ENCODE measurements at places on chromosomes 3 and 15.

GRCh38 chr3:108096532-108097321 lies 5.9 kb upstream of the CD47 start:
- DNase-seq = no peak
- no peaks in the 10 kb centered on the region for H3K4me1 ChIP-seq
- H3K4me3 ChIP-seq = no peak overlapping the region
- H3K27ac ChIP-seq = no peak overlapping the region
- no peaks in the 10 kb centered on the region for H3K27me3 ChIP-seq

- peak; percentile 36 for DNase-seq
- H3K4me3 ChIP-seq = no peak overlapping the region
- no peaks in the 10 kb centered on the region for H3K4me1 ChIP-seq
- H3K36me3 ChIP-seq = no peaks in the 10 kb centered on the region
Measured at GRCh38 chr15:92870010-92870591, 30.0 kb upstream of the CHD2 start.

DNA sequence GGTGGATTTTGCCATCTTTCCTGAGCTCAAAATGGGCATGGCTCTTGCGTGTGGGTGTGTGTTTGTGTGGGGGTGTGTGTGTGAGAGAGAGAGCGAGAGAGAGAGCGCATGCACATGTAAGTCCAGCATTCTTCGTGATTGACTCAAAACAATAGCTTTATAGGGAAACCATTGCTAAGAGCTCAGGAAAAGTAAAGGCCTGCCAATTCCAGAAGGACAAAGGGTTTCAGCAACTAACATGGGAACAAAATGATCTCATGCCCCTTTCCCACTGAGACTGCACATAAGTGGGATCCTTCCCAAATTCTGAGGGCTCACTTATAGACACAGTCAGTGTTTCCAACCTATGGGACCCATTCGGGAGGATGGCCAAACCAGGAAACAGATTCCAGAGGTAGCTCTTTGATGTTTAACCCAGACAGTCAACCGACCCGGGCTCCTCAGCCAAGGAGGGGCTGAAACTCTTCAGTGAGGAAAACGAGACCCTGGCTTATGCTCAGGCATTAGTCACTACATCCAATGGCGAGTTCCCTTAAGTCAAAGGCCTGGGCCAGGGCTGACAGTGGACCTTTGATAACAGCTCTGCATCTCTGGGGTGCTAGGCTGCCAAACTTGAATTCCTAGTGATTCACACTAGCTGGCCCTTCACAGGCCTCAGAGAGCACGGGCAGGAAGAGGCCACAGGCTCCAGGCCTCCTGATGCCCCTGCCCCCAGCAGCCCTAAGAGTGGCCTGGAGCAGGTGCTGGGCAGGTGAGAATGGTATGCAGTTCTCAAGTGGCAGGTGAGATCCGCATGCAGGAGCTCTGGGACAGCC lies 305.0 kb upstream of the C2CD4B start:
- peaks cover 5% of the 10 kb centered on the region for H3K4me1 ChIP-seq
- H3K36me3 ChIP-seq = no peaks in the 10 kb centered on the region
- peak overlapping the region; percentile 65 for H3K27ac ChIP-seq
- DNase-seq = no peak
- no peak overlapping the region for H3K4me3 ChIP-seq

DNA sequence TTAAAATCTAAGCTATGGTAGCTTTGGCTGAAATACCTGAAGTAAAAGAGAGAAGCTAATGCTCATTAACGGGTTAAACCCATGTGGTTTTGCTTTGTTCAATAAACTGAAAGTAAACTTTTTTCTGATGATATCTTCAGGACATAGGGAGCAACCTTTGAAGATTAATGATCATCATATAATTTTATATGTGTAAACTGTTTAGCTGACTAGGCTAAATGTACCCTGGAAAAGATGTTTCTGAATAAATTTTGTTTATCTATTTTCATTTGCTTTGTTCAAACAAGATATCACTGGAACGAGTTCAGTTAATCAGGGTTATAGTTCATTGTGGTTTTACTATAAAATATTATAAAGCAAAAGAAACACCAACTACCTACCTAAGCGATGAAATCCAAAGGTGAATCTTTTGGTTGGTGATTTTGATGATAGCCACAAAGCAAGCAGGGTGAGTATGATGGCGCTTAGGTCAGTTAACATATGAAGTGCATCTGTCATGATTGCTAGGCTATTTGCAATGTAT lies 11.7 kb downstream of the SLC30A4 start:
- H3K4me1 ChIP-seq = no peaks in the 10 kb centered on the region
- no peak overlapping the region for H3K4me3 ChIP-seq
- no peak overlapping the region for H3K27ac ChIP-seq
- DNase-seq = no peak

DNA sequence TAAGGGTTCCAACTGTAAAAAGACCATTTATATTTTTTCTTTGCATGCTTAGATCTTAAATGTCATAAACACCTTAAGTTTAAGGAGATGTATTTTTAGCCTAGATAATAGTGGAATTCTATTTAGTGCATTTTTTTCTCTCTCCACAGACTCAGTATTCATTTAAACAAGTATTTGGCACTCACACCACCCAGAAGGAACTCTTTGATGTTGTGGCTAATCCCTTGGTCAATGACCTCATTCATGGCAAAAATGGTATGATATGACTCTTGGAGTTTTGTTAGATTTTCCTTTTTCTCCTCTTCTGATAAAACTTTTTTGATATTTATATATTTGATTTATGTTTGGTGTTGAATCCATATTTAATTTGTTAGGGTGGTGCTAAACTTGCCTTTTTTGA lies 7.3 kb downstream of the KIF23 start:
- H3K27ac ChIP-seq = no peak overlapping the region
- no peak for DNase-seq
- no peaks in the 10 kb centered on the region for H3K4me1 ChIP-seq
- H3K27me3 ChIP-seq = no peaks in the 10 kb centered on the region
- H3K4me3 ChIP-seq = no peak overlapping the region
- no peaks in the 10 kb centered on the region for H3K36me3 ChIP-seq

DNA sequence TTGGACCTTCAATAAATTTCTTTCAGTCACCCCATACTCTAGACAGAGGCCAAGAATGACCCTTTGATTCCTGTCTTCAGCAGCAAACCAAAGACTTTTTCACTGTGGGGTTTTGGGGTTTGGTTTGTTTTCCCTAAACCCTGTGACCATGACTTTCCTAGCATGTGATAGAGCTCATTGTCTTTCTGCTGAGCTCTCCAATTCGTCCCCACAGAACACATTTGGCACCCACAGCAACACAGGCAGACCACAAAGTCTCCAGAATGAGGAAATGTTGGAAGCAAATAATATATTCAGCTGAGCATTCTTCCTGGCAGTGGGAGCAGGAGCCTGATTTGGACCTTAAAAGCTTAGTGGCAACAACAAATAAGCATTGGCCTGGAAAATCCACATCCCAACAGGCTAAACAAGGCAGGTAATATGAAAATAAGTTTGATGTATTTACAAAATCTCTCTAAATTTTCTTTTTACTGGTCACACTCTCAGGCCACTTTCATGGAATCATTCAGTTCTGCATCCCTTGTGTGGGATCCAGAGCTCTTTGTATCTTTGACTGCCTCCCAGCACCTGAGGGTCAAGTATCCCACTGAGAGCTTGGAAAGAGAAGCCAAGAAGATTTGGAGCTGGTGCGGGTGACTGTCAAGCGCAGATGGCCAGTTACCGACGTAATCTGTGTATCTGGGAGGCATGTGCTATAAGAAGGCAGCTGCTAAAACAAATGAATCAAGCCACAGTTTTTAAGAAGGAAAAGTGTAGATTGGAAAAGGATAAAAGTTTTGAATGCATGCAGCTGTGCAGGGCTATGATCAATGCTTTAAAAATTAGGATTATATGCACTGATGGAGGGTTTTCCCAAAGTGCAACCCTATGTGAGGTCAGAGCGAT lies 36.5 kb upstream of the CPB1 start:
- H3K36me3 ChIP-seq = no peaks in the 10 kb centered on the region
- H3K4me1 ChIP-seq = no peaks in the 10 kb centered on the region
- H3K27ac ChIP-seq = no peak overlapping the region
- H3K4me3 ChIP-seq = no peak overlapping the region
- peak; percentile 22 for DNase-seq

DNA sequence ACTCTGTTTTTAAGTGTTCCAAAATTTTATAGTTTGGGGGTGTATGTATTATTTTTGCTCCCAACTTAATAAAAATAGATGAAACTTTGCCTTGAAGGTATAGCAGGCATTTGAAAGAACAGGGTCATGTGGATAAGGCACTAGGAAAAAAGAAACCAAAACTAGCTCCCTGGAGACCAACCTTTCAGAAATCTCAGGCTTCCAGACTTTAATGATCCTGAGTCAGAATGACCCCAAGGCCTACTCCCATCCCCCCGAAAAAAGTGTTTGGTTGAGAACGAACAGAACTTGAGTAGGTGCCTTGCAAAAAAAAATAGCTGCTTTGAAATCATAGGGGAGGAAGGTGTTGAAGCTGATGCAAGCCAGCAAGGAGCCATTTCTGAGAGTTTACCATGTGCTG lies 309.5 kb downstream of the THSD4 start:
- H3K36me3 ChIP-seq = no peaks in the 10 kb centered on the region
- H3K4me1 ChIP-seq = no peaks in the 10 kb centered on the region
- H3K27me3 ChIP-seq = no peaks in the 10 kb centered on the region
- no peak overlapping the region for H3K27ac ChIP-seq
- DNase-seq = no peak

- DNase-seq = no peak
- H3K27ac ChIP-seq = no peak overlapping the region
- H3K36me3 ChIP-seq = no peaks in the 10 kb centered on the region
- H3K4me1 ChIP-seq = no peaks in the 10 kb centered on the region
- H3K4me3 ChIP-seq = no peak overlapping the region
Measured at GRCh38 chr3:13158871-13159270, 85.6 kb upstream of the IQSEC1 start.

DNA sequence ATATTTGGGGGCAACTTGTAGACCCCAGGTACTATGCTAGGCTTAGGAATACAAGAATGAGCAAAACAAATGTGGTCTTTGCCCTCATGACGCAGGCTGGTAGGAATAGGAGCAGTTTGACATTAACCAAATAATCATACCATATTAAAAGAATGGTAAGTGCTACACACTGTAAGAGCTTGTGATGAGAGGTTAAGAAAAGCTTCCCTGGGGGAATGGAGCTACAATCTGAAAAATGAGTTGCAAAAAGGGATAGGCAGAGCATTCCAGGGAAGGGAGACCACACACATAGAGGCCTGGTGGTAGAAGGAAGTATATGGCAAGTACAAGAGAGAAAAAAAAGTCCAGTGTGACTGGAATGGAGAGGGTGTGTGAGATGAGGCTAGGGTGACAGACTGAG lies 37.3 kb downstream of the TMOD3 start:
- peaks cover 10% of the 10 kb centered on the region for H3K36me3 ChIP-seq
- H3K4me3 ChIP-seq = no peak overlapping the region
- H3K27me3 ChIP-seq = no peaks in the 10 kb centered on the region
- no peaks in the 10 kb centered on the region for H3K4me1 ChIP-seq

Measured in colonic mucosa (tissue), 4 donors.